ENCODE measurements at places on chromosomes 5 and 9.

- DNase-seq: peak; percentile 44
Observed at GRCh38 chr9:136243631-136244030, 2.0 kb downstream of the QSOX2 start.

GRCh38 chr5:68265822-68266395, 50.4 kb downstream of the PIK3R1 start:
- DNase-seq: no peak

DNA sequence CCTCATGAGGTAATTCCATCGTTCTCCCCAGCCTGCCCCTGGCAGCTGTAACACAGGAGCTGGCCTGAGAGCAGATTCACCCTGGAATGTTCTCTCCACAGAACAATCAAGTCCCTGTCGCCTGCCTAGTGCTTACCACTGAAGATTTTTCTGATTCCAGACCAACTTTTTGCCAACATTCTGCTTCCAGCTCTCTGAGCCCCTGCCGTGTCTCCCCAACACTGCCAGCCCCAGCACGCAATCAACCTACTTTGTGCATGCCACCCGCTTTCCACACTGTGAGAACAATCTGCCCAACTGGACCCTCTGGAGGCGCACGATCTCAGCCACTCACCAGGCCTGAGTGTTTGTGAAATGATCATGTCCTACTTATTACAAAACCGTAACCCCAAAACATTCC, 62.6 kb downstream of the PSMB7 start:
- DNase-seq: no peak

GRCh38 chr9:96136992-96137670, 164.8 kb downstream of the HSD17B3 start:
- DNase-seq: no peak

DNA sequence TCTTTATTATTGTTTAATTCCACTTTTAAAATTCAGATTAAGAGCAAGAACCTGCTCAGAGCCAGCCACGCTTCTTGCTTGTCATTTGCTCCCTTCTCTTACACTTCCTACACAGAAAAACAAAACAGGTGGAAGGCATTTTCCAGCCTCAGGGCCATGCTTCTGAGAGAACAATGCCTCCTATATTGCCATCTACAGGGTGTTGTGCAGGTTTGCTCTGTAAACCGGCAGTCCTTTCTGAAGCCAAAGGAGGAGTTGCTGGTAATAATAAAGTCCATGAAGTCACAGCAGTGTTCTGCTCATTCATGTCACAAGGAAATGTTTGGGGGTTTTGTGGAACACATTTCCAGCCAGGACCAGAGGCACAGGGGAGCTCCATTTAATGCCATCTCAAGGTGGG, 16.1 kb upstream of the PRLR start:
- no peak for DNase-seq

GRCh38 chr9:98944734-98945074, 997 bp downstream of the COL15A1 start:
- DNase-seq: no peak

- DNase-seq: no peak
Observed at GRCh38 chr5:125413496-125414274, 667.2 kb upstream of the ZNF608 start.

GRCh38 chr5:150085950-150086715, at the start of gene CSF1R:
Gene CSF1R, minus strand, starts transcription at chr5:150086554. Its CDS starts 127 bp downstream, at chr5:150086427.
- no peak for DNase-seq

DNA sequence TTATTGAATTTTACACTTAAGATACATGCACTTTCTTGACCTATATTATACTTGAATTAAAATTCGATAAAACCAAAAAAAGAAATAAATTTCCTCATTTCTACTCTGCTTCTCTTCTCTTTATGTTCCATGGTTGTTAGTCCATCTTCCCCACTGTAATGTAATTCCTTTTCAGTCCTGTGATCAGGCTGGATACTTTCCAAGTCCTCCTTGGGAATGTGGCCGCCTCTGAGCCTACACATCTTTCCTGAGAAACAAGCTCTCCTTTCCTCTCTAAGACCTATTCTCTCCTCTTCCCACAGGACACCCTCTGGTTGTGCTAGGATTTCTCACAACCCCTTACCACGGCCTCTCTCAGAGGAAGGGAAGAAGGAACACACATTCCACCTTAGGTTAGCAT, 285.1 kb downstream of the DNAH5 start:
- no peak for DNase-seq

- DNase-seq: no peak
Observed at GRCh38 chr9:82021198-82021597, 32.6 kb downstream of the SPATA31D1 start.

GRCh38 chr5:149414405-149415065, 35.4 kb upstream of the IL17B start:
- DNase-seq: no peak

DNA sequence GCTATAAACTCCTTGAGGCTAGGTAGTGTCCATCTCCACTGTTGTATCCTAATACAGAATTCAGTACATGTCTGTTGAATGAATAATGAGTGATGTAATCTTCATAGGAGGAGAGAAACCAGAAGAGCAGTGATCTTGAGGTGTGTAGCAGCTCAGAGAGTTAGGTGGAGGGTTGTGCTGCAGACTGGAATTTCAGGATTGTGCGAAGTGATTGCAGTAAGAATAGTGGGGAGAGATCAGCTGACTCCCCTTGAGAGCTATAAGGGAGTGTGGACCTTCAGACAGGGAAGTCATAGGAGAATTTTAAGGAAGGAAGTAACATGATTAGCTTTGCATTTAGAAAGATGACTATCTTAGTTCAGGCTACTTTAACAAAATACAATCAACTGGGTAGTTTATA, 4.4 kb downstream of the SNX24 start:
- no peak for DNase-seq

- DNase-seq: no peak
Observed at GRCh38 chr5:117263231-117263630, 688.6 kb upstream of the SEMA6A start.

- DNase-seq: no peak
Observed at GRCh38 chr5:4576161-4576748, 563.9 kb upstream of the ADAMTS16 start.

- no peak for DNase-seq
Observed at GRCh38 chr5:159216454-159216853, 7.1 kb upstream of the RNF145 start.

DNA sequence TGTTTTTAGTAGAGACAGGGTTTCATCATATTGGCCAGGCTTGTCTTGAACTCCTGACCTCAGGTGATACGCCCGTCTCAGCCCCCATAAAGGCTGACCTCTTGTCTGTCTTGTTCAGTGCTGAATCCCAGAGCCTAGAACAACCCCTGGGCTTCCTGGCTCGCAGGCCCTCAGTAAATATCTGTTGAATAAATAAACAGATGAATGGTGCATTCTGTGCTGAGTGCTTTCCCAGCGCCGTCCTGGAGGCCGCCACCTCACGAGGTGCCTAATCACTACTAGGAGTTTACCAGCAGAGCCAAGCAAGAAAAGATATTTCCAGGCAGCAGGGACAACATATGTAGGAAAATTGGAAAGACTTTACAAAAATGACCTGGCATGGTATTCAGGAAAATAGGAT, 88.5 kb downstream of the SNX24 start:
- no peak for DNase-seq

- DNase-seq: no peak
Observed at GRCh38 chr5:134142052-134142451, 27.6 kb downstream of the TCF7 start.

GRCh38 chr5:104385906-104386305, 823.3 kb upstream of the NUDT12 start:
- DNase-seq: no peak

GRCh38 chr5:160467555-160468362, 46.1 kb downstream of the PTTG1 start:
- DNase-seq: peak; percentile 59

DNA sequence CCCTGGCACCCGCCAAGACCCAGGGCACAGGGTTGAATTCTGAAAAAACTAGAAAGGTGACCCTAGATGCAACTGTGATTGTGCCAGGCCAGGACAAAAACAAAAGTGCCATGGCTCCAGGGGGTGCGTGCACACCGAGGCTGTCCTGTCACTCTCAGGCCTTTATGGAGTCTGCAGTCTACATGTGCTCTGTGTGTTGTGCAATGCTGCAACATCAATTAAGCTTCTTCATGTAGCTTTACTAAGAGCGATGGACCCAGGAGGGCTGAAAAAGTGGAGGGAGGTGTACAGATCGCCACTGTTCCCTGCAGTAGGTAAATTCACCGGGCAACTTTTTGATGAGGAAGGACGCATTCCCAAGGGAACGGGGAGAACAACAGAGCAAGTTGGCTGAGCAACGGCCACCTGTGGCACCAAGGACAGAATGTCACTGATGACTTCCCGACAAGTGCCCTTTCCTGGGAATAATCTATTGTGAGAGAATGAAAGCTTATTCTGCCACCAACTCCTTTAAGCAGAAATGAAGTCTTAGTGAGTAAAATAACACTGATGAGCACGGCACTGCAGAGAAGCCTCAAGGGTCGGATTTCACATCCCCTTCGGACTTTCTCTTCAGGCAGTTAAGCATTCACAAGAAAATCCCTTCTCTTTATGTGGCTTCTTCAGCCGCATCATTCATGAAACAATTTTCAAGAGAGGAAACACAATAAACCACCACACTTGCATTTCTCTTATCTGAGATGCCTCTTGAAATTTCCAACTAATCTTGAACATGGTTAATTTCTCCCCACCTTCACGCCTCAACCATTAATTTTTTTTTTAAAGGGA, 149.6 kb downstream of the DROSHA start:
- DNase-seq: no peak

GRCh38 chr5:43172779-43173178, 19.2 kb upstream of the NIM1K start:
- no peak for DNase-seq

GRCh38 chr5:133687212-133688061, 75.1 kb upstream of the FSTL4 start:
- no peak for DNase-seq

- no peak for DNase-seq
Observed at GRCh38 chr5:138985683-138986082, 110.5 kb upstream of the LRRTM2 start.

DNA sequence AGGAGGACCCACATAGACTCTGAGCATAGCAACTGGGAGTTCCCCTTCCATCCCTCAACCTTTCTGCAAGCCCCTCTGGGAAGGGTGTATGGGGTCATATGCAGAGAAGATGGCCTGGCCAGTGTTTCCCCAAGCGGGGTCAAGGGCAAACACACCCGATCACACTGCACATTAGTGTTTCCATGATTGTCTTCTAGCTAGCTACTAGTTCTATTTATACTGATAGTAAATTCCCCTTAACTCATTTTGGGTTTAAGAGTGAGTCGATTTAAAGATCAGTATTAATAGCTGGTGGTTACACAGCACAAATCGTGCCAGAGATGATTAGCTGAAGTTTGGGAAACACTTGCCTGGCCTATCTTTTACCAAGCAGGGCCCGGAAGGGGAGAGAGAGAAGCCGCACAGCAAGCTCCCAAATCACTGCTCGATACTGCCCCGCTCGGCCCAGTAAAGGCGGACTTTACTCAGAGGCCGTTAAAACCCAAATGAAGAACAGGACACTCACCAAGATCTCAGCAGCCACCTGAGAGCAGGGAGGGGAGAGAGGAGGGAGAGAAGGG, 29.4 kb upstream of the TNIP1 start:
- no peak for DNase-seq

GRCh38 chr5:179776411-179776938, 17.3 kb upstream of the LTC4S start:
- DNase-seq: no peak

GRCh38 chr5:169112016-169112415, 188.9 kb downstream of the SLIT3 start:
- DNase-seq: no peak

- DNase-seq: no peak
Observed at GRCh38 chr9:7756088-7756487, 43.5 kb downstream of the DMAC1 start.

DNA sequence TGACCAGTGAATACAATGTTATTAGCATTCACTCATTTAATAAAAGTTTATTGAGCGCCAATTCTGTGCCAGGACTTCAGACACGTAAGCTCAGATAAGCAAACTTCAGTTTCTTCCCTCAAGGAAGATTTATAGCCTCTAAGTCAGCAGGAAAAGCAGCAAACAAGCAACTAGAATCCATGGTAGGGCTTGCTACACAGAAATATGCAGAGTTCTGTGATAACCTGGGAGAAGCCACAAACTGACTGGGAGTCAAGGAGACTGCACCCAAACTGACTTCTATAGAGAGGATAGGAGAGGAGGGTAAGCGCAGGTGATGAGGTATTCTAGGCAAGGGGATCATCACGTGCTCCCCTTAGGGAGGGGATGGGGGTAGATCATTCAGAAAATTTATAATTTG, 1.4 kb upstream of the OGN start:
- no peak for DNase-seq

DNA sequence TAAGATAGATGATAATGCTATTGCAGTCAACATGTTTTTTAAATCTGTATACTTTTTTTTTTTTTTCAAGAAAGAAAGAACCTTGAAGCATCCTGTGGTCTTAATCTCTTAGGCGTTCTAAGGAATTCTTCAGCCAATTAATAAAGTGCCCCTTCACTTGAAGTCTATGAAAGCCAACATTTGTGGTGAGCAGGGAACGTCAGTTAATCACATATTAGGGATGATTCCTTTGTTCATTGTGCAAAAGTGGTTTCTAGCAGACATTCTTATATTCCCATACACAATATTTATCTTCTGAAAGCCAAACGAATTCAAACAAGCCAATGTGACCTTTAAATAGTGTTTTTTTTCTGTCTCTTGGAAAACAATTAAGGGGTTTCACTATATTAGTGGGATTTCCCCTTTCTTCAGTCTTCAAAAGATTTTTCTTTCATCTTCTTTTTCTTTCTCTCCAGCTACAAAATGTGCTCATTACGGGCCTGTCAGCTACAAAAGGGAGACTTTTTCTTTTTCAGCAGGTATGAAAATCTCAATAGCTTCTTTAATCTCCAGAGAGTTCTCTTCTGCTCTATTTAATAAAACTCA, 40.1 kb downstream of the TMEM167A start:
- DNase-seq: no peak

DNA sequence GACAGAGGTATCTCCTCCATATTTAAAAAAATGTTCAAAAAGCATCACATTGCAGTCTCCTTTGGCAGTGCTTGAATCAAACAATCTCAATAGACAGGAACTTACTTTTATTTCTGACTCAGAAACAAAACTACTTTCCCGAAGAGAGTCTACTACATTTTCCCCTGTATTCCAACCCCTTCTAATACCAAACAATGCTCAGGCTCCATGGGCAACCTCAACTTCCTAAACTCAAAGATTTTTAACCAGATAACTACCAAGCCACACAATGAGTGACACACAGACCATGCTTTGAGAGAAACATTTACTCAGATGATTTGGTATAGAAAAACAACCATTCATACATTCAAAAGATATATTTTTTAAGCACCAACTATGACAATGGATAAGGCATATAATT, 70.5 kb downstream of the APBA1 start:
- no peak for DNase-seq

DNA sequence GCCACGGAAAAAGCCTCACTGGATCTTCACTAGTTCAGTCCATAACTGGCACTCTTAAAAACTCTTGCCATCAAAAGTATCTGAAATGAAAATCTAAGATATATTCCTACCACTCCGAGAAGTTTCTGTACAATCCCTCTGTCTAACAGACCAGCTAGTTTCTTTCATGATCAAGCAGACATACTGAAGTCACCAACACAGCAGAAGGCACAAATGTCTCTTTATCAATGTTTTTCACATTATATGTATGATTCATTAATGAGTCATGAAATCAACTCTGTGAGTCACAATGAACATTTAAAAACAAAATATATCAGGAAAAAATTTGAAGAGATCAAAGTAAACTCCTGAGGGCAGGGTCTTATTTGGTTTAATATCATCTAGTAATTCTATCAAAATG, 50.8 kb downstream of the F2R start:
- DNase-seq: no peak

Data from T-helper 1 cell (primary cell).